ENCODE measurements at places on chromosomes 2 and 18.

DNA sequence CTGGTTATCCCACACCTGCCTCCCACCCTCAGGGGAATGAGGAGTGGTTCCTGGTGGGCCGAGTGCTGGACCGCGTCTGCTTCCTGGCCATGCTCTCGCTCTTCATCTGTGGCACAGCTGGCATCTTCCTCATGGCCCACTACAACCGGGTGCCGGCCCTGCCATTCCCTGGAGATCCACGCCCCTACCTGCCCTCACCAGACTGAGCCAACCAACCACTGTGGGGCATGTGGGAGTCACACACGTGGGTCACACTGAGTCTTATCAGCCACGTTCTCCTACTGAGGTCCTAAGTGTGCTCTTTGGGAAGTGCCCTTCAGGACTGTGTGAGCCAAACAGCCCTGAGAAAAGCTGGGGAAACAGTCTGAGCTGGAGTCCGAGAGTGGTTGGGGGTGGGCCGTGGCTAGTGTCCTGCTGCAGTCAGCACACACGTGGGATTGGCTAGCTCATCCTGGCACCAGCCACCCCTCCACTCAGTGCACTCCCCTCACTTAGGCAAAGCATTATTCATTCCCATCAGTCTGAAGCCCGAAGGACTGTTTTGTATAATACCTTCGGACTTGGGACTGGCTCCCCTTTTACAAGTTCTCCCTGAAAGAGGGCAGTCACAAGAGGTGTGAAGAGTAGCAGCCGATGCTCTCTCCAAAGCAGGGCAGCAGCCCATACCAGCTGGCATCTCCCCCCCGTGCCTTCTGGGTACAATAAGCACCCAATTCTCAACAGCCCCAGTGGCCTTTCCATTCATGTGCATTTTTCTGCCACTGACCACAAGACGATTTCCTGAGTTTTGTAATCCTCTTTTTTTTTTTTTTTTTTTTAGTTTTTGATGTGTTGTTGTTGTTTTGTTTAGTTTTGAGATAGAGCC lies 4.6 kb downstream of the TIGD1 start:
- DNase-seq: no peak

DNA sequence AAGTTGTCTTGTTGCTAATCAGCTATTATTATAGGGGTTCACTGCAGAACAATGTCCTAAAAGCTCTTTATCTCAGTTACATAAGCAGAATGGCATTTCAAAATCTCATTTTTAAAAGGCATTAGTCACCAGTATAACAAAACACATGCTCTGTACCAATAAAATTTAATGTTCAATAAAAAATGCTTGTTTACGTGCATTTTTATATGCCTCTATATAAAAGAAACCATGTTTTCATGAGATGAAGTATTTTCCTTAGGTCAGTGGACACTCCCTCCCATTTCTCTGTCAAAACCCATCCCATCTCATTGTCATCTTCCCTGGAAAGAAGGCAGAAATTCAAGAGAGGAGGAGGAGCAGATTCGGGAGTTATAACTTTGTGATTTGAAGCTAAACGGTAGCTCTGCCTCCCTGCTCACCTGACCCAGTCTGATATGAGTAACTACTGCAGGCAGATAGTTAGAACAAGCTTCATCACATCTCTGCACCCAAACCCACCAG lies 231.9 kb upstream of the SIX2 start:
- no peak for DNase-seq

DNA sequence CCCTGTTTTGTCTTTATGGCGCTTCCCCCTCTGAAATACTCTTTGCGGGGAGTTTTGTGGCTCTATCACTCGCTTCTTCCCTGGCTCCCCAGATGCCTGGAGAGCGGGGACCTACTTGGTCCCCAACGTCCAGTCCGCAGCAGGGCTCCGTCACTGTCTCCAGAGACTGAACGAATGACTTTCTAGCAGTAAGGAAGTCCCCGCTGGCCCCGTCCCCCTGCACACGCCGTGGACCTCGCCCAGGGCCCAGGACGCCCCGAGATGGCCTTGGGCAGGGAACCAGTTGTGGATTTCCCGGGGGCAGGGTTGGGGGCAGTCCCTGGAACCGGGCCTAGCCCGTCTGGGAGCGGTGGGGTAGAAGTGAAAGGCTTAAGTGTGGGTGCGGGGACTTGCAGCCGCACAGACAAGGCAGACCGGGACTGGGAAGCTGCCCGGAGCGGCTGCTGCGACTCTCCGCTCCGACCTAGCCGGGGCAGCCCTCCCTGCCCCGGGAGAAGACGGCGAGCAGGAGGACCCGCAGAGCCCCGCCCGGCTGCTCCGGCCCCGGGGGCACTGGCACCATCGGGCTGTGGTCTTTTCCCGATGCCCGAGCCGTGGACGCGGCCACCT lies 821 bp upstream of the EPHA4 start:
- DNase-seq: no peak

DNA sequence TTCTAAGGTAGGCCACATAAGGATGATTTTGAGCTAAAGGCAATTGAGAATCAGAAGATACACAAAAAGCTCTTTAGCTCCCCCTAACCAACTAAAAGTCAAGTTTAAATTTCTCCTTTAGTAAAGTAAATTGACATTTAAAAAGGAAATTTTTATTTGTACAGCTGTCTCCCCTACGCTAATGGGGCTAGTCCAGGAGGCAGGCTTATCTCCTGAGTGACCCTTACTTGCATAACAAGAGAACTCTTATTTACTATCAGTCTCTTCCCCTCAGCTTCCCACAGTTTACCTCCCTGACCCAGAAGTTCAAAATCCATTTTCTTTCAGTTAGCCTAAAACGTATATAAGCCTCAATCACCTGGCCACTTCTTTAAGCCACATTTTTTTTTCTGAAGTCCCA lies 1002.8 kb upstream of the NRXN1 start:
- DNase-seq: no peak

DNA sequence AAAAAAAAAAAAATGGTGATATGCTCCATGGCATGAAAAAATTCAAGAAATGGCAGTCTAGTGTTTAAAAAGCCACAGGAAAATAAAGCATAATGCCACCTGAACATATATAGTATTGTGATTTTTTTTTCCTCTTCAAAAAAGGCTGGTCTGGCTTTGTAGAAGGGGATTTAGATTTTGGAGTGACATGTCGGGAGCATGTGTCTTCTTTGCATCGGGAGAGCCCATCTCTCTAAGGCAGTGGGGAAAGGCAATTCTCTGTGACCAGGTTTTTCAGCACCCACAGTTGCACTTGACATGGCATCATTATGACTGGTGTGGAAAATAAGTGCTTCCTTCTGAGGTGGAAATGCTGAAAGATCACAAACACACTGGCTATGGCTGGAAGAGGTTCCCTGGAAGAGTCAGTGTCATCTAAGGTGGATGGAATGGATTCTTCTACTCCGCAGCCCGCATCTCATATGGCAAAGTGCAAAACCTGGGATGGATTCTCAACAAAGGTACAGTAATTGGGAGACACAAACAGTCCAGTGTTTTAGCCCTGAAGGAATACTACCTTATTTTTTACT lies 172.5 kb downstream of the AGAP1 start:
- peak; percentile 68 for DNase-seq

- no peak for DNase-seq
Measured at GRCh38 chr2:188668017-188668680, 306.0 kb upstream of the COL3A1 start.

- DNase-seq: no peak
Measured at GRCh38 chr2:139864821-139865302, 1084.7 kb upstream of the NXPH2 start.

DNA sequence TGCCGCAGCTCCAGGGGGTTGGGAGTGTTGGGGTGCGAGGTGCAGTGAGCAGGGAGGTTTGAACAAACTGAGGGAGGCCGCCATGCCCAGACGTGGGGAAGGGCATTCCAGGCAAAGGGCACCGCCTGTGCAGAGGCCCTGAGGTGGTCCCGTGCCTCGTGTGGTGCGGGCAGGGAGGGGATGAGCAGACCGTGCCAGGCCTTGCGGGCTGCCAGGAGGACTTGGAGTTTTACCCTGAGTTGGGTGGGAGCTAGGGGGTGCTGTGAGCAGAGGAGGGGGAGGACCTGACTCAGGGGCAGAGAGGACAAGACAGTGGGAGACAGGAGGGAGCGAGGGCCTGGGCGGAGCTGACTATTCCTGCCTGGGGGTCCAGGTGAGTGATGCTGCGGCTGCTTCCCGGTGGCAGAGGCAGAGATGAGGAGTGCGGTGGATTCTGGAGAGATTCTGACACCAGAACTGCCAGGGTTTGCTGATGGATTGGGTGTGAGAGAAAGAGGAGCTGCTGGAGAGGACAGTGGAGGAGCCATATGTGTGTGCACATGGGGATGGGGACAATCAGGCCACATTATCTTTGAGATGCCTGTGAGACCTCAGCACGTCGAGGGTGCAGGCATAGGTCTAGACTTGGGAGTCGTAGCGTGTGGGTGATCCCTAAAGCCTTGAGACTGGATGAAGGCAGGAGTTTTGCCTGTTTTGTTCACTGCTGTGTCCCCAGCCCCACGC lies 23.4 kb downstream of the ZAP70 start:
- DNase-seq: no peak

DNA sequence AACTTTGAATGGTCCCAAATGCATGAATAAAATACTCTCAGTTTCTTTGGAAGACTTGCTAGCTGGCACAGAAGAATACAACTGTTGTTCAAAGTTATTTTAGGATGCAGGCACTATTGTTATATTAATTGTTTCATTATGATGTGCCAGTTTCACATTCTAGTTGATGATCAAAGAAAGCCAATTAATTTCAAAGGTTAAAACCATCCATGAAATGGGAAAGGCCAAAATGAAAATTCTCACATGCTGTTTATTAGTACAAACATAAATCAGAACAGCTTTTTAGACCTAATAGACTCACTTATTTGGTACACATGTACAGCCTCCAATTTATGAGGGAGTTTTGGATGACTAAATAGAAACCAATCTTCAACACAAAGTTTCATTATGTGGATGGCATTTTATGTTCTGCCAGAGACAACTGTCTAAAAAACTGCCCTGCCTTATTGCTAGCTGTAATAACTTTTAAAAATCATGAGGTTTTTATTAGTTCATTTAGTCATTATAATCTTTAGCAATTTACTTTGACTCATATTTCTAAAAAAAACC lies 42.2 kb downstream of the RFTN2 start:
- no peak for DNase-seq

GRCh38 chr2:8264981-8265380 lies 416.9 kb upstream of the ID2 start:
- DNase-seq: no peak

DNA sequence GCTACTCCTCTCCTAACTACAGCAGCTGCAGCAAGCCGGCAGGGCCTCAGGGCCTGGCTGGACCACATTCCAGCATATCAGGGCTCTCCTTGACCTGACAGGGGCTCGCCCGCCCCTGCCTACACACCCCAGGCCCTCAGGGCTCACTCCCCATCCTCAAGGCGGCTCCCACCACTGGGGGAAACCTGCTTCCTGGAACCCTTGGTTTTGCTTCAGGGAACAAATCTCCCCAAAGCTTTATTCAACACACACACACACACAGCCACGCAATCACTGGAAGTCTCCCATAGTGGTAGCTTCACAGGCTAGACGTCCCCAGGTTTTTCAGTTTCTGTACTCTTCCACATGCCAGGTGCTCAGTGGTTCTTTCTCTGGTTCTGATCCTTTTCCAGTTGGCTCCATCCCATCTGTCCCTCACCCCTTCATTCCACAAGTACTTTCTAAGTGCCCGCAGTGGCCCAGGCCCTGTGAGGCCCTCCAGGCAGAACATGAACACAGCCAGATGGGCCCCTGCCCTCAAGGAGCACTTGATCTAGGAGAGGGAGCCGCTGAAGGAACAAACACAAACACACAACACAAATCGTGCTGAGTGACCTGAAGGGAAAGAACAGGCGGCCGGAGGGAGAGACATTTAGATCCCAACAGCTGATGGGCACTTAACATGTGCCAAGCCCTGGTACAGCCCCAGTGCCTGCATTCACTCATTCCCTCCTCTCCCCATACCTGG lies 51.1 kb downstream of the TNS1 start:
- no peak for DNase-seq

DNA sequence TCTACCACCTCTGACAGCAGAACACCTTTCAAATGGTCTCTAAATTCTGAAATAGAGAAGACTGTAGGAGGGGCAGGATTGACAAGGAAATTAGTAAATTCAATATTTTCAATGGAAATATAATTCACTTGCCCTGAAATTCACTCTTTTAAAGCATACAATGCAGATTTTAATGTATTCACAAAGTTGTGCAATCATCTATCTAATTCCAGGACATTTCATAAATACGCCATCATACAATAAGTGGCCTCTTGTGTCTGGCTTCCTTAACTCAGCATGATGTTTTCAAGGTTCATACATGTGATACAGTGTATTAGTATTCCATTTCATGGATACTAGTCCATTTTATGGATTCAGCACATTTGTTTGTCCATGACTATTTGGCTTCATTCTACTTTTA lies 74.2 kb downstream of the ZRANB3 start:
- DNase-seq: no peak

- DNase-seq: no peak
Measured at GRCh38 chr2:96623116-96623515, 15.0 kb downstream of the KANSL3 start.

DNA sequence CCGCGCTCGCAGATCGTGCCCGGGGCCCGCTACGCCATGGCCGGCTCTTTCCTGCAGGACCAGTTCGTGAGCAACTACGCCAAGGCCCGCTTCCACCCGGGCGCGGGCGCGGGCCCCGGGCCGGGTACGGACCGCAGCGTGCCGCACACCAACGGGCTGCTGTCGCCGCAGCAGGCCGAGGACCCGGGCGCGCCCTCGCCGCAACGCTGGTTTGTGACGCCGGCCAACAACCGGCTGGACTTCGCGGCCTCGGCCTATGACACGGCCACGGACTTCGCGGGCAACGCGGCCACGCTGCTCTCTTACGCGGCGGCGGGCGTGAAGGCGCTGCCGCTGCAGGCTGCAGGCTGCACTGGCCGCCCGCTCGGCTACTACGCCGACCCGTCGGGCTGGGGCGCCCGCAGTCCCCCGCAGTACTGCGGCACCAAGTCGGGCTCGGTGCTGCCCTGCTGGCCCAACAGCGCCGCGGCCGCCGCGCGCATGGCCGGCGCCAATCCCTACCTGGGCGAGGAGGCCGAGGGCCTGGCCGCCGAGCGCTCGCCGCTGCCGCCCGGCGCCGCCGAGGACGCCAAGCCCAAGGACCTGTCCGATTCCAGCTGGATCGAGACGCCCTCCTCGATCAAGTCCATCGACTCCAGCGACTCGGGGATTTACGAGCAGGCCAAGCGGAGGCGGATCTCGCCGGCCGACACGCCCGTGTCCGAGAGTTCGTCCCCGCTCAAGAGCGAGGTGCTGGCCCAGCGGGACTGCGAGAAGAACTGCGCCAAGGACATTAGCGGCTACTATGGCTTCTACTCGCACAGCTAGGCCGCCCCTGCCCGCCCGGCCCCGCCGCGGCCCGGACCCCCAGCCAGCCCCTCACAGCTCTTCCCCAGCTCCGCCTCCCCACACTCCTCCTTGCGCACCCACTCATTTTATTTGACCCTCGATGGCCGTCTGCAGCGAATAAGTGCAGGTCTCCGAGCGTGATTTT lies 7.6 kb downstream of the TBR1 start:
- DNase-seq: no peak

- DNase-seq: no peak
Measured at GRCh38 chr2:145757503-145758246, 1237.8 kb upstream of the ZEB2 start.

DNA sequence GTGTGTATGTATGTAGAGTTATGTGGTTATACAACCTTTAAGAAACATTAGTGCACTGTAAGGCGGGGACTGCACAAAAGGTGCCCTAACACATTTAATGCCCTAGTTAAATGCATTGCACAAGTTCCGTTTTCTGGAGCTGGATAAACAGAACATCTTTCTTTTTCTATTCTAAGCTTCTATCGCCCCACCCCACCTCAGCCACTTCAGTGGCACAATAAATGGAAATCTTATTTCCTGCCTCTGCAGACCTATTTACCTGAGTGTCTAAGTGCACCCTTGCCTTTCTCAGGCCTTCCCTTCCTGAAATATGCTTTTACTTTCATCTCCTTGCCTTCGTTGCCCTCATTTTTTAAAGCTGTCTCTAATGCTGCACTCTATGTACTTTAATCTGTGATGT lies 123.5 kb downstream of the TANC1 start:
- no peak for DNase-seq

Data from fibroblast of skin of left biceps (primary cell).